Germinal center (tissue), 1 donor: ENCODE measurements at places on chromosomes 16 and 17.
A peak's percentile ranks its signal among the peaks of the same experiment; 100 is the strongest.

GRCh38 chr17:32917081-32917480 is 10.9 kb upstream of the TMEM98 start:
- no peak for DNase-seq

DNA sequence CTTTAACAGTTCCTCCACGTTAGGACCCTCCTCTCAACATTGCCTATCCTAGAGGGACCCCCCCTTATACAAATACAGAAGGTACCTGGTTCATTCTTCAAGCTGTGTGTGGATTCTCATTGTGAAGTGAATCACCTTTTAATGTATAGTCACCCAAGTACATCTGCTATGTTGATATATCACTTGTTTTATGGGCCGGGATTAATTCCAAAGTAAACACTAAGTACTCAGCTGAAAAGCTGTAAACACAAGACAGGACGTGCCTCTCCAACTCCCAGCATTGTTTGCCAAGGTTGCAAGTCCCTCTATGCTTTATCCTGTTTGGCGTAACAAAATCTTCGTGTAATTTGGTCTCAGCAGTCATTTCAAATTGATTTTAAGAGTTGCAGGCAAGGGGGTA is 123.6 kb downstream of the RBFOX1 start:
- no peak for DNase-seq

- DNase-seq, result no peak
These were observed 20.3 kb downstream of the PIMREG start for GRCh38 chr17:6464446-6465041.

DNA sequence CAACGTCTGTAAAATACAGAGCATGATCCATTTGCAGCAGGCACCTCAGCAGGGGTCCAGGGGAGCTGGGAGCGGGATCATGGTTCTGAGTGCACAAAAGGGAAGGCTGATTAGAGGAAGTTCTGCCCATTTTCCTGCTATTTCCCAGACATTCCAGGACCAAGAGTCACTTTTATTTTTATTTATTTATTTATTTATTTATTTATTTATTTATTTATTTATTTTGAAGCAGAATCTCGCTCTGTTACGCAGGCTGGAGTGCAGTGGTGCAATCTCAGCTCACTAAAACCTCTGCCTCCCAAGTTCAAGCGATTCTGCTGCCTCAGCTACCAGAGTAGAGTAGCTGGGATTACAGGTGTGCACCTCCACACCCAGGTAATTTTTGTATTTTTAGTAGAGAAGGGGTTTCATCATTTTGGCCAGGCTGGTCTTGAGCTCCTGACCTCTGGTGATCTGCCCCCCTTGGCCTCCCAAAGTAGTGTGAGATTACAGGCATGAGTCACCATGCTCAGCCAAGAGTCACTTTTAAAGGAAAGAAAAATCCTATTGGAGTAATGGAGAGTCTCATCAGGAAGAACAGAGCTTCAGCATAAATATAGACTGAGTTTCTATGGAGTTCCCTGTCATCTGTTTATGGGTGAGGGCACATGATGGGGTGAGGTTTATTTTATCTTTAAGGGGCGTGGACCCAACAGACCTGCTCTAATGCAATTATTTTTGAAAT is 355.2 kb downstream of the HAPSTR1 start:
- DNase-seq, result no peak

GRCh38 chr16:83085660-83086059 is 458.9 kb downstream of the CDH13 start:
- DNase-seq, result no peak

- no peak for DNase-seq
These were observed 67.9 kb downstream of the PCTP start for GRCh38 chr17:55818451-55819375.

GRCh38 chr17:77679589-77679988 is 278.9 kb upstream of the TNRC6C start:
- no peak for DNase-seq

GRCh38 chr16:49441366-49441780 is 67.8 kb downstream of the C16orf78 start:
- peak; percentile 89 for DNase-seq

GRCh38 chr17:69485901-69486643 is 71.6 kb downstream of the MAP2K6 start:
- DNase-seq, result no peak

DNA sequence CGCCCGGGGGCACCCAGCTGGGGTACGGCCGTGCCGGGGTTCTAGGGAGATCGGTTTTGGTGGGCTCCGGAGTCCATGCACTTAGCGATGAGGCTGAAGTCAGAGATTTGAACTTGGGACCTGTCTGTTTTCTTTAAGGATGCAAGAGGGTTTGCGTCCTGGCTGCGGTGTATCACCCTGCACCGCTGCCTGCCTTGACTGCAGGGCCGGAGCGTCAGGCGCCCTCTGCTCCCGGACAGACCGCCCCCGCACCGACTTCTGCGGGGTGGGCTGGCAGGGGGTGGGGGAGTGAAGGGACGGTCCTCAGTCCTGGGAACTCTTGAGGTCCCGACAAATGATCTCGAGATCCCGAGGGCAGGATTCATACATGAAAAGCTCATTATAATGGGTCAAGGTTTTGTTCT is 701 bp downstream of the PDP2 start:
- DNase-seq, result no peak

GRCh38 chr16:65305266-65305959 is 183.6 kb upstream of the CDH11 start:
- no peak for DNase-seq

GRCh38 chr16:75590920-75591843 is 25.0 kb downstream of the GABARAPL2 start:
- no peak for DNase-seq

DNA sequence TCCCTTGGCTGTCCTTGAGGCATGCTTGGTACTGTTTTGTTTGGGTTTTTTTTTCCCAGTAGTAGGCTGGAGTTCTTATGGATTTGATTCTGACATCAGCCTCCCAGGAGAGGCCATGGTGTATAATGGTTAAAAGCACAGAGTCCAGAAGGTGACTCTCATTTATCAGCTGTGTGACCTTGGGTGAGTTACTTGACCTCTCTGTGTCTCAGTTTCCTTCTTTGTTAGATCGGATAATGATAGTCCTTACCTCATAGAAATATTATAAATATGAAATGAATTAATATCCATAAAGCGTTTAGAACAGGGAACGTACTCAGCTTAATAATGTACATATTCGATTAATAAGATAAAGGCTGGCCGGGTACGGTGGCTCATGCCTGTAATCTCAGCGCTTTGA is 370.7 kb upstream of the HSBP1 start:
- DNase-seq, result no peak

DNA sequence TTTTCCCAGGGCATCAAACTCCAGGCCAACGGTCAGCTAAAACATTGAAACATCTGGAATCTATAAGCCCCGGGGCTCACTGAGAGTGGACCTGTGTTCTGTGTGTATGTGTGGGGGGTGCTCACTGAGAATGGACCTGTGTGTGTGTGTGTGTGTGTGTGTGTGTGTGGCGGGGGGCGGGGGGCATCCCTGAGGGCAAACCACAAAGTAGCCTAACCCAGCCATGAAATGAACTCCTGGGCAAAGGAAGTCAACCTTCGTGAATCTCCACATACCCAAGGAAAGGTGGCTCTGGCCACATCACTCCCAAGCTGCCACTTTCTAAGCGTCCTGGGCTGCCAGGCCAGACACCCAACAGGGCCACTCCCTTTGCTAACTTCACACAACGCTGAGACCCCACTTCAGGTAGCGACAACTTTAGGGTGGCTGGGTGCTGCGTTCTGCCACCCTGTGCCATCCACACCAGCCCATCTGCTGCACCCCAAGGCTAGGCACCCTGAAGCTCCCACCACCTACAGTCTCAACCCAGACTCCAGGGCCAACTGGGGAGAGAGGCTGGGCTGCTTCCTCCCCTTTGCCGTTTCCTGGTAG is 1.6 kb downstream of the MAFG start:
- no peak for DNase-seq

GRCh38 chr17:9427465-9428315 is 147.9 kb downstream of the STX8 start:
- no peak for DNase-seq

DNA sequence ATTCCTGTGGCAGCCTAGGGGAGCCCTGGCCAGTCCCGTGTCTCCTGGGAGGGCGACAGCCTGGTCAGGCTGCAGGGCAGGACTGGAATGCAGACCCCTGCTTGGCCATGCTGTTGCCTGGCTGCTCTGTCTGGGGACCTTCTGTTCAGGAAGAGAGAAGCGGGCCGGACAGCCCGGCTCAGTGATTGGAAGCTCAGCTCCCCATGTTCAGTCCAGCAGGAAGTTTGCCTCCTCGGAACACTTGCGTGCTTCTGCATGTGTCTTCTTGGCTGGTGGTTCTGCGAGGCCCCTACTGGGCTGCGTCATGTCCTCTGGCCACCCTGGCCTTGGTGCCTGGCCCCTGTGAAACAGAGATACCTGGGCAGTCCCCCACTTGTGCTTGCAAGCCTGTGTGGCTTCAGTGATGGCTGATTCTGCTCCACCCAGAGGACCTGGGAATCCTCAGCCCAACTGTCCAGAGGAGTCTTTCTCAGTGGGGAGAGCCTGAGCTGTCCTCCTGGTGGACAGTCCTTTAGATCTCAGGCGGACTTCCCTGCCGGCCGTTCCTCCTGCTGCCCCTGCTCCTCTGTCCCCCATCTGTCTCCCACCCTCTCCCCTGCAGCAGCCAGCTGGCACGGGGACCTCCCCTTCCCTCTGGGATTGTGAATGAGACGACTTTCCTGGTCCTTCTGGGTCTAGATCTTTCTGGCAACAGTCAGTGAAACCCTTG is 279.5 kb downstream of the SEC14L1 start:
- DNase-seq, result no peak

- DNase-seq, result no peak
These were observed 123.2 kb upstream of the NLRP1 start for GRCh38 chr17:5707482-5707881.

GRCh38 chr17:59651346-59651745 is 31.7 kb downstream of the CLTC start:
- no peak for DNase-seq

- DNase-seq, result no peak
These were observed 14.4 kb downstream of the SLFN5 start for GRCh38 chr17:35257208-35257659.

GRCh38 chr17:36926226-36926625 is 11.0 kb upstream of the LHX1 start:
- no peak for DNase-seq

GRCh38 chr17:58391302-58391984 is 25.9 kb downstream of the RNF43 start:
- DNase-seq, result no peak

- no peak for DNase-seq
These were observed 199.7 kb upstream of the ASIC2 start for GRCh38 chr17:33492731-33493265.

DNA sequence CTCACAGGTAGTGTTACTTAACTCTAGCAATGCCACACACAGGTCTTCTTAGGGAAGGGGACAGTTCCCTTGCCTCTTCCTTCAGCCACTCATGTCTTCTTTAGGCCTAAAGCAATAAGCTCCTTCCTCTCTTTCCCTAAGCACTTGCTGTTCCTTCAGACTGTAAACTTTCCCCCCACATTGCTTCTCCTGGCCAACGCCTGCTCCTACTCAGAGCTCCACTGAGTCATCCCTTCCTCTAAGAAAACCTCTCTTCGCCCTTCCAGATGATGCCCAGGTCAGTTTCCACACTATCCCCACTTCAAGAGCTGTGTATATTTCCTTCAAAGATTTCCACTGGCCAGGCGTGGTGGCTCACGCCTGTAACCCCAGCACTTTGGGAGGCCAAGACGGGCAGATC is 12.5 kb upstream of the EPOP start:
- DNase-seq, result no peak

- no peak for DNase-seq
These were observed 34.3 kb downstream of the VAT1L start for GRCh38 chr16:77822661-77823060.

DNA sequence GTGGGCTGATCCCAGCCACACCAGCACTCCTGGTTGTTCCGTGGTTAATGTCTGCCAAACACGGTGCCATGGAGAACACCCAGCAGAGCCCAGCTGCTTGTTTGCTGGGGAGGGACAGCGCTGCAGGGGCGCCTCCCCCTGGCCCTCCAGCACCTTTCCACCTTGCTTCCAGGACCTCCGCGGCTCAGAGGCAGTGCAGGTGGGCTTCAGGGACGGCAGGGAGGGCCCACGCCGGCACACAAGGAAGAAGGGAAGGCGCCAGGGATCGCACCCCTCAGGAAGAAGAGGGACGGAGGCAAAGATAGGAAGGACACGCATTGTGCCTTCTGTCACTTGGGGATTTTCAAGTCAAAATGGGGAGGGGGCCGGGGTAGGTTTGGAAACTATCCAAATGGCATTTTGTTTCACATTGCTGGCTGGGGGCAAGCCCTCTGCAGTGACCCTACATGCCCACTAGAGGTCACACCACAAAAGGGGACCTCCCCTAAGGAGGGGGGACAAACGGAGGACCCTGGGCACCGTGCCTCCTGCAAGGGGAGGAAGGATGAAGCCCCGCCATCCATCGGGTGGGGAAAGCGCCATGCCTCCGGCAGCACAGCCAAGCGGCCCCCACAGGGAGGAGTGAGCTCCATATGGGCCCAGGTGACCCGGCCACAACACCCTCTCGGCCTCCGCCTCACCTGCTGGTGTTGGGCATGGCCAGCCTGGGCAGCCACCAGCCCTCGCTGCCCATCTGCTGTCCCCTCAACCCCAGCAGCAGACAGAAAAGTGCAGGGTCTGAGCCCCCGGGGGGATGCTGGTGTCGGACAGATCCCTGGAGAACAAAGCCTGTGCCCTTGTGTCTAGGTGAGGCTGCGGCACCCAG is 7.5 kb upstream of the C16orf95 start:
- peak; percentile 78 for DNase-seq

GRCh38 chr16:23768581-23768980 is 13.8 kb downstream of the CHP2 start:
- no peak for DNase-seq

DNA sequence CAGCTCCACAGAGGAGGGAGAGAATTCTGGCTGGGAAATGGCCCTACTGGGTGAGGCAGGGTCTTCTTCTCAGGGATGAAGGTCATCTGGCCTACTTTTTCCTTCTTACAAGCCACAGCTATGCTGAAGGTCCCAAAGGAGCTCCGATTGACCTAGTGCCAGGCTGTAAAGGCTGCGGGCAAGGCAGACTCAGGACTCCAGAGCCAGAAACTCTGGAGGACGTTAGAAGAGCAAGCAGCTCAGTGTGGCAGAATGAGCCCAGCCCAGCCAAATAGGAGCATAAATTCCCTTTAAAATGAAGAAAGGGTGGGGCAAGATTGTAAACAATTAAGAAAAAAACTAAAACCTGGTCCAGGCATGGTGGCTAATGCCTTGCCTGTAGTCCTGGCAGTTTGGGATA is 20.1 kb upstream of the CNOT1 start:
- DNase-seq, result no peak

GRCh38 chr17:41625602-41626001 is 1.2 kb upstream of the KRT17 start:
- DNase-seq, result no peak

GRCh38 chr17:5516060-5516792 is 29.9 kb downstream of the MIS12 start:
- no peak for DNase-seq

GRCh38 chr17:3019761-3020160 is 43.6 kb downstream of the OR1D5 start:
- DNase-seq, result no peak
